Activated naive CD8-positive, alpha-beta T cell treated with anti-CD3 and anti-CD28 coated beads for 36 hours (primary cell): ENCODE measurements at places on chromosomes 13 and 19. TPM values are rescaled to one million over a fixed set of nuclear protein-coding genes. Genes with fewer than 3 reads are reported as not detected.

- H3K36me3 ChIP-seq: peaks cover 24% of the 10 kb centered on the region
- no peaks in the 10 kb centered on the region for H3K27me3 ChIP-seq
- DNase-seq: no peak
- no peak overlapping the region for H3K27ac ChIP-seq
- peaks cover 24% of the 10 kb centered on the region for H3K4me1 ChIP-seq
- no peak overlapping the region for H3K4me3 ChIP-seq
Measured at GRCh38 chr19:55276720-55277430, 3.0 kb downstream of the HSPBP1 start.

Gene ZNF587B
- total RNA-seq: 29.3 TPM

GRCh38 chr19:6947745-6948144 is 60.4 kb downstream of the ADGRE1 start:
- H3K27ac ChIP-seq: no peak overlapping the region
- H3K4me1 ChIP-seq: peaks cover 17% of the 10 kb centered on the region
- no peak overlapping the region for H3K4me3 ChIP-seq
- H3K36me3 ChIP-seq: no peaks in the 10 kb centered on the region
- DNase-seq: peak; percentile 61

DNA sequence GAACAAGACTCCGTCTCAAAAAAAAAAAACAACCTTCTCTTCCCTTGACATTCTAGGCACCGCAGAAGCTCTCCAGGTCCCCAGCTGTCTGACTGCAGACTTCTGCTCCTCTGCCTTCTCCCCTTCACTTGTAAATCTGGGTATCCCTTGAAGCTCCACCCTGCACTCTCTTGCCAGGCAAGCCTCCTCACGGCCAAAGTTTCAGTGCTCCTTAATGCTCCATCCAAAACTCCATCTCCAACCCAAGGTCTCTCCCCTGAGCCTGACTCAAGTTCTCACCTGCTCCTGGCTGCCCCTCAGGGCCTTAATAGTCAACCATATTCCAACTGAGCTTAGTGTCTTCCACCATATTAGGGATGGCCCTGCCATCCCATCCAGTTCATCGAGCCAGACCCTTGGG is 1.4 kb upstream of the CLDND2 start:
- peaks cover 54% of the 10 kb centered on the region for H3K4me1 ChIP-seq
- no peak for DNase-seq
- peaks cover 25% of the 10 kb centered on the region for H3K36me3 ChIP-seq
- peak overlapping the region; percentile 80 for H3K4me3 ChIP-seq
- no peaks in the 10 kb centered on the region for H3K27me3 ChIP-seq

DNA sequence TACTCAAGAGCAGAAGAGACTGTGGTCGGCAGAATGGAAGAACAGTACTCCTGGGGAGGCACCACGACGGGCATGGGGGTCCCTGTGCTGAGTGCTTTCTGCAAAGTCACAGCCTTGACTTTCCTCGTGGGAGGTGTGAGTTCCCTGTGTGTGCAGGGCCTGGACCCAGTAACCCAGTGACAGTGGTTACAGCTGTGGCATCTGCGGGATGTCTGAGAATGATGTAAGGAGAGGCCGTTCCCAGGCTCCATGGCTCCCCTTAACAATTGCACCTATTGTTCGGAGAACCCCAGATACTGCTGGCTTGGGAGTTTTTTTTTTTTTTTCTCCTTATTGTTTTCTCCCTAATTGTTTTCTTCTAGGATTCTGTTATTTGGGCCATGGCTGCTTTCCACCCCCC is 5.1 kb upstream of the NANOS2 start:
- peaks cover 4% of the 10 kb centered on the region for H3K4me1 ChIP-seq
- H3K36me3 ChIP-seq: no peaks in the 10 kb centered on the region
- no peak overlapping the region for H3K27ac ChIP-seq

Gene OR7D2
- not detected for total RNA-seq

DNA sequence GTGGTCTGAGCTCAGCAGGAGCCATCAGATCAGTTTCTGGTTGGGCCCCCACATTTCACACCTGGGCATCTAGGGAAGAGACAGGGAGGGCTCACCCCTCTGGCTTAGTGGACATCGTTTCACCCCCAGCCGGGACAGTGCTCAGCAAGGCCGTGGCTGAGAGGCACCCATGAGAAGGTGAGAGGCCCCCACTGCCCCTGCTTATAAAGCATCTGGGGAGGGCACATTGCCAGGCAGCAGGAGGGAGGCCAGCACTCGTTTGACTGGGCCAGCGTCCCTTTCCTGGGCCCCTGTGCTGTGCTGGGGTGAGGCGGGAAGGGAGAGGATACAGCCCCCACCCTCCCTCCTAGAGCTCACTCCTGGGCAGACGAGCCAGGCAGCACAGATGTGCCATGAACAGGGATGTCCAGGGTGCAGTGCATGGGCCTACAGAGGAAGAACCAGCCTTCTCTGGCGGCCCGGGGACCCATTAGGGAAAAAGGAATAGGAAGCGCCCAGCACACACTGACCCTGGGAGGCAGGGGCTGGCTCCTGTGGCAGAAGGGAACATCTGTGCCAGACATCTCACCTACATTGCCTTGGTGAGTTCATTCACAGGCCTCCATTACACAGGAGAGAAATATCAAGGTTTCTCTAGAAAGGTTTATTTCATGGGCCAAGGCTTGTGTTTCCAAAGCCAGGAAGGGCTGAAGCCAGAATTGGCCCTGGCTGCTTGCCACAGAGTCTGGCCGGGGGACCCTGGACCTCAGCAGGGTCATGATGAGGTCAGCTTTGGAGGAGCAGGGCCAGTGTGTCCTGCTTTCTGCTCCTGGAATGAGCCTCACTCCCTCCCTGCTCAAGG is 7.7 kb downstream of the AP1M1 start:
- no peaks in the 10 kb centered on the region for H3K27me3 ChIP-seq
- peaks cover 65% of the 10 kb centered on the region for H3K36me3 ChIP-seq
- DNase-seq: no peak
- no peak overlapping the region for H3K27ac ChIP-seq

DNA sequence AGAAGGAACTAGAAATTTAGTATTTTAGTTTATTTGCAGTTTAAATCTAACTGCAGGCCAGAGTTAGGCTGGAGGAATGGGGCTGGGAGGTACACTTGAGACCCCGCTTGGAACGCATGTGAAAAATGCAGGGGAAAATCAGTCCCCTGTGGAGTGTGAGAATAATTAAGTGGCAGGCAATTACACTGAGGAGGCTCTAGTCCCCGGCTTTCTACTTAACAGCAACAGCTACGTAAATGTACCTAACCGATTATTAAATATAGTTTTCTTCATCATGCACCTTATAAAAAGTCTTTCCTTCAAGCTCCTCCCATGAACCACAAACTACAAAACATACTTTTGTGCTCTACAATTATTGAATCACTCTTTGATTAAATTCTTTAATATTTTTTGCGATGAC is 804 bp downstream of the ZNF708 start:
- no peak for DNase-seq
- H3K4me3 ChIP-seq: peak overlapping the region; percentile 98
- H3K27me3 ChIP-seq: no peaks in the 10 kb centered on the region
- H3K36me3 ChIP-seq: peaks cover 46% of the 10 kb centered on the region

Gene DAND5
- not detected for total RNA-seq

DNA sequence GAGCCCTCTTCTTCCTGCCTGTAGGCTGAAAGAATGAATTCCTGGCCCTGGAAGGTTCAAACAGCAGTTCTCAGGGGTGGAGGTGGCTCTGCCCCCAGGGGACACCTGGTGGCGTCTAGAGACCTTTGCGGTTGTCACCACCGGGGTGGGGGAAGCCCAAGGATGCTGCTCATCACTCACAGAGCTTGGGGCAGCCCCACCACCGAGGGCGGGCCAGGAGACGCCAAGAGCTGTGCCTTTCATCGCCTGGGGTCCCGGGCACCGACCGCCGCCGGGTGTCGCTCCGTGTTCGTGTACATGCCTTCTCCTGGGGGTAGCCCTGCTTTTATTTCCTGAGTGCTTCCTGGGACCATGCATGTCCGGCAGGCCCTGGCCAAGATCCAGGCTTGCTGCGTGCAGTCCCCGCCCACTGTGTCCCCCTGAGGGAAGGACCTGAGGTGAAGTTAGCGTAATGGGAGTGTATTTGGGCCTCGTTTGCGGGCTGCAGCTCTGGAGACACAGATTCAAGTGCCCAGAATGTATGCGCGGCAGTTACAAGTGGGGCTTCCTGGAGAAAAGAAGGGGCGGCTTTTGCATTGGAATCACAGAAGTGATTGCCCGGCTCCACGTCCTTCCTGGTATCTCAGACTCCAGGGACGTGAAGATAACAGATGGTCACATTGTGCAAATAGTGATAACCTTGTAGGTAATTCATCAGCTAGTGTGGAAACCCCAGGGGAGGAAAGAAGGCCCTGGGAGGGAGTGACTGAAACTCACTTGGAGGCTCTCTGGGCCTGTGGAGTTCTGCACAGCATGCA is 7.8 kb downstream of the DOT1L start:
- H3K27ac ChIP-seq: peak overlapping the region; percentile 78
- peaks cover 21% of the 10 kb centered on the region for H3K36me3 ChIP-seq
- H3K4me3 ChIP-seq: peak overlapping the region; percentile 66
- H3K4me1 ChIP-seq: peaks cover 58% of the 10 kb centered on the region

- peak; percentile 86 for DNase-seq
- H3K27me3 ChIP-seq: no peaks in the 10 kb centered on the region
- peak within 1 kb of the TSS; percentile 18 for H3K4me3 ChIP-seq
- H3K4me1 ChIP-seq: no peaks in the 10 kb centered on the region
- H3K36me3 ChIP-seq: peaks cover 37% of the 10 kb centered on the region
- H3K27ac ChIP-seq: no peak within 1 kb of the TSS
Measured at GRCh38 chr19:37172368-37173366, at the start of gene ZNF585A. TSS of gene ZNF585A (minus strand) at chr19:37172695. CDS start at chr19:37169910, 2,785 bp downstream.

GRCh38 chr13:75319254-75319653 is 162.7 kb downstream of the TBC1D4 start:
- H3K4me1 ChIP-seq: peaks cover 62% of the 10 kb centered on the region
- H3K4me3 ChIP-seq: peak overlapping the region; percentile 11
- H3K36me3 ChIP-seq: peaks cover 28% of the 10 kb centered on the region
- H3K27me3 ChIP-seq: no peaks in the 10 kb centered on the region

GRCh38 chr19:31385744-31386143 is 36.5 kb upstream of the TSHZ3 start:
- peaks cover 23% of the 10 kb centered on the region for H3K27me3 ChIP-seq
- no peak overlapping the region for H3K4me3 ChIP-seq
- no peak overlapping the region for H3K27ac ChIP-seq
- DNase-seq: no peak

- no peak overlapping the region for H3K27ac ChIP-seq
- no peak overlapping the region for H3K4me3 ChIP-seq
- no peaks in the 10 kb centered on the region for H3K36me3 ChIP-seq
- peaks cover 3% of the 10 kb centered on the region for H3K27me3 ChIP-seq
Measured at GRCh38 chr13:67353941-67354340, 123.8 kb upstream of the PCDH9 start.

DNA sequence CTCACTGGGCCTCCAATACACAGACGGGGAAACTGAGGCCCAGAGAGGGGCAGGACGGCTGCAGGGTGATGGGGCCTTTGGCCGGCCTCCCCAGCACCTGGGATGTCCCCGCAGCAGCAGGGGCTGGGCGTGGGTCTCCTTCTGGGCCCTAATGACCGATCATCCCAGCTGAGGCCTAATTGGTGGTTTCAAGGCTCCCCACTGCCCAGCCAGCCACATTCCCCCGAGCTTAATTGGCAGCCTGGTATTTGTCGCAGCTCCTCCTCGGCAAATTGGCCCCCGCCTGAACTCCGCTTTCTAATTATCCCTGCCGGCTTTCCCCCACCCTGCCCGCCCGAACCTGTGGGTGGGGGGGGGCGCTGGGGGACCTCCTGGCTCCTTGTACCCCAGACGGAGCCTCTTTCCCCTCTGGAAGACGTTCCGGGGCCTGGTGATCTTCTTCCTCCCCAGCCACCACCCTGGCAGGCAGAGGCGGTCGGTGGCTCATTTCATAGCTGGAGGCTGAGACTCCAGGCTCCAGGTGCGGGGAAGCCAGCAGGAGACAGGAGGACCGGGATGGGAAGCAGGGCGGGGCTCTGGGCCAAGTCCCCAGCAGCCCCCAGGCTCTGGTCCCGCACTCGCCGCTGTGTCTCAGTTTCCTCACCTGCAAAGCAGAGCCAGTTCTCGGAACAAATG is 27.2 kb upstream of the WDR18 start:
- H3K27me3 ChIP-seq: no peaks in the 10 kb centered on the region
- no peak overlapping the region for H3K4me3 ChIP-seq
- DNase-seq: no peak

DNA sequence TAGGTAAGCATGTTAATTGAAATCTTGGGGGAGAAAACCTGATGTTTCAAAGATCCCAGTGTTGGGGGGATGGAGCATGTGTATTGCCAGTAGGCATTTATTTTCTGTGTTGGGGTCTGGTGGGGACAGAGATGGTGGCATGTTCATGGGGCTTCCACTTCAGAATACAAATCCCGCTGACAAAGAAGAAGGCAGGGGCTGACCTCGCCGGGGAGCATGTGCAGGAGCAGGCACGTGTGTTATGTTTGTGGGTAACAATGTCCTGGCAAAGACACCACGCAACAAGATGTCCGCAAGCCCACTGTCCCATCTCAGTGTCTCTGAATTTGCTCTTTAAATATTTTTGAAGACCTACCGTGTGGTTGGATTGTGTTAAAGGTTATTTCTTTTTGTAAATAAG is 164.5 kb downstream of the TEX29 start:
- no peak for DNase-seq
- H3K36me3 ChIP-seq: no peaks in the 10 kb centered on the region
- no peaks in the 10 kb centered on the region for H3K27me3 ChIP-seq
- H3K4me3 ChIP-seq: no peak overlapping the region
- no peak overlapping the region for H3K27ac ChIP-seq

Gene CEACAM3
- not detected for total RNA-seq
